ENCODE measurements at places on chromosomes 1 and 21.

DNA sequence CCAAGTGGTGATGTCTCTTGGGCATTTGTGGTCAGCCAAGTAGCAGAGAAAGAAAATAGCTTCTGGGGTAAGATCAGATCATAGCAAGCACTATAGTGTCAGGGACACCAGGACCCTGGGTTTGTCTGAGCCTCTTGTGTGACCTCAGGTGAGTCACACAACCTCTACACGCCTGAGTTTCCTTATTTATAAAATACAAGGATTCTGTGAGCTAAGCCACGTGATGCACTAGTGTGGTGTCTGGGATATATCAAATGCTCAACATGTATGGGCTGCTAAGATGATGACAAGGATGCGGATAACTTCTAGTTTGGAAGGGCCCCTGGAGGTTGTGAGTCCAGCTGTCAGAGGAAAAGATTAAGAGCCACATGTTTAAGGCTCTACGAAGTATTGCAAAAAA lies 24.5 kb upstream of the ZNF436 start:
- no peak for DNase-seq

GRCh38 chr1:164667001-164667400 lies 108.0 kb downstream of the PBX1 start:
- DNase-seq, result no peak

DNA sequence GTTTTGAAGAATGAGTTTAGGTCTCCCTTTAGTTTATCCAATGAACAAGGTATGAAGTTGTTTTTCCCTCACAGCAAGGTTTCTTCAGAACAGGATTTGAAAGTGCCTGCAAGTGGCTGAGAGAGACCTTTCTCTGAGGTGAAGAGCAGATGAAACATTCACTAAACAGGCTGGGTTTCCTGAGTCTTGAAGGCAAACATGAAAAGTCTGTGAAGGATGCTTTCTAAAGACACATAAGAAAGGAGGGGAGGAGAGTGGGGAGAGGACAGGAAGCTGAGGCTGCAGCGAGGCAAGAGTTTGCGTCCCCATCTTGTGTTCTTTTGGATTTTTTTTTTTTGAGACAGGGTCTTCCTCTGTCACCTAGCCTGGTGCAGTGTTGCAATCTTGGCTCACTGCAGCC lies 95.7 kb upstream of the SIM2 start:
- DNase-seq, result peak; percentile 11

GRCh38 chr1:185444676-185445075 lies 127.6 kb upstream of the IVNS1ABP start:
- DNase-seq, result no peak

GRCh38 chr1:118868387-118868786 lies 119.8 kb downstream of the TBX15 start:
- DNase-seq, result no peak

DNA sequence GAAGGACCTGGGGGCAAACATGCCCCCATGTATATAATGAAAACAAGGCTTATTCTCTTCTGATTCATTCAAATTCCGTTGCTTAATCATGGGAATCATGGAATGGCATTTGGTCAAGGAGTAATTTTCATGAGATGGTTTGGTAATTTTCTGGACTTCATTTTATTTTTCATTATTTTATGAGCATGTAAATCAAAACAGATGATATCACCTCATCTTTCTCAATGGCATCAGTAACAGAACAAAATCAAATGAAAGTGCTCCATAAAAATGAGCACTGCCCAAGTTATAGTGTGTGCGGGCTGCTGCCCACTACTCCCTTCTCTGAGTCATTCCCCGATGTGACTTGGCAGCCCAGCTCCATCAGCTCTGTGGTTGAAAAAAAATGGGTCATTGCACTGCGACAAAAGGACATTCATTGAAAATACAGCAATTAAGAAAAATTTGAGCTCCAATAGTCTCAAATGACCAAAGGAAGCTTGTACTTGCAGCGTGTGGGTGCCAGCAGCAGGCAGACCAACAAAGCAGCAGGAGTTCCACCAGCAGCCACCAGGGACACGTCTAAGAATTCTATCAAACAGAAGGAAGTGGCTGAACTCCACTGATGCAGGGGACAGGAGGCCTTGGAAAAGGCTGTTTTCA lies 84.3 kb upstream of the VAV3 start:
- DNase-seq, result no peak

DNA sequence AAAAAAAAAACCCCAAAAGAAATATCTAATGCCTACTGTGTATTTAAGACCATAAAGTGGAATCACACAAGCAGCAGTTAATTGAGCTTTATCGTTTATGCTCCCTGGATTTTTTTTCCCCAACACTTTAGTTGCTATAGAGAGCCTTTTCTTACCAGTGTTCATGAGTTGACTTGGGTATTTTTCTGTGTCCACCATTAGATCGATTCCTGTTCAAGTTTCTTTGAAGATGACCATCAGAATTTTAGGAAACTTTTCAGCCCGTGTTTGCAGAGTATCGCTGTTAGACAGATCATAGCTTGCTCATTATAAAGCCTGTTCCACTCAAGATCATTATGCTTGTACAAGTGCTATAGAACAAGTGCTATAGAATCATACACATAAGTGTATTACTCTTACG lies 1.5 kb downstream of the RALGPS2 start:
- no peak for DNase-seq

DNA sequence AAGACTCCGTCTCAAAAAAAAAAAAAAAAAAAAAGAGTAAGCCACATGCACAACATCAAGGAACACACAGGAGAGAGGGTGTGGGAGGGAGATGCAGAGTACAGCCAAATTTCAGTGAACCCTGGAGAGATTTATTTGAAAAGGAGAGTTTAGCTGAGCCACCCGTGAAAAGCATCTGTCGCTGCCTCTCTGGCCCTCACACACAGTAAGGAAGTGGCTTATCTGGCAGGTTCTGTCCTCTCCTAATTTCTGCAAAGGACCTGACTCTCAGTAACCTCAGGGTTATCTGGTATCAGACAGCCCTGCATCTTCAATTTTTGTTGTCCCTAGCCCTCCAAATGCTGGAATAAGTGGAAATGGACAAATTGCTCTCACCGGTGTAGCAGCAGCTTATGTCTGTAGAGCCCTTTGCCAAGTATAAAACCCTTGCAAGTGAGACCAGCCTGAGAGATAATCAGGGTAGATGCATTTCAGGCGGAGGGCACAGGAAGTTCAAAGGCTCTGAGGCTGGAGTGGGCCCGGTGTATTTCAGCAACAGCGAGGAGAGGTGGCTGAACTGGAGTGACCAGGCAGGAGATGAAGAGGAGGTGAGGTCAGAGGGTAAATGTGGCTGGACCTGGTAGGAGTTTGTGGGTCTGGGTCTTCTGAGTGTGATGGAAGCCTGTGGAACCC lies 16.7 kb upstream of the IL10RB start:
- DNase-seq, result no peak

- no peak for DNase-seq
Measured at GRCh38 chr1:24221246-24221645, 34.2 kb upstream of the IFNLR1 start.

DNA sequence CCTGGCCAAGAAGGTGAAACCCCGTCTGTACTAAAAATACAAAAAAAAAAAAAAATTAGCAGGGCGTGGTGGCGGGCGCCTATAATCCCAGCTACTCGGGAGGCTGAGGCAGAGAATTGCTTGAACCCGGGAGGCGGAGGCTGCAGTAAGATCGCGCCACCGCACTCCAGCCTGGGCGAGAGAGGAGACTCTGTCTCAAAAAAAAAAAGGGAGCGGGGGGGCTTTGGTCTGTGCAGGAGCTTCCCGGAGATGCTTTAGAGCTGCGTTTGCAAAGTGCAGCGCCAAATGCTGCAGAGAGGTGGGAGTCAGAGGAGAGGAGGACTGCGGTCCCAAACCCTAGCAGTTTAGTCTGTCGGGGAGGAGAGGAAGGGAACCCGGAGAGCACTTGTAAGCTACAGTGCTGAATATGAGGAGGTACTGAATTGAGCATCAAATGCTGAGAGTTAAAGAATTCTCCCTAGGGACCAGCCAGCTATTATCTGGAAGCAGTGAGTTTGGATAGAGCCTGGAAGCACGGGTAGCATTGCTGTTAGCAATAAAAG lies 569 bp downstream of the FALEC start:
- DNase-seq, result no peak

DNA sequence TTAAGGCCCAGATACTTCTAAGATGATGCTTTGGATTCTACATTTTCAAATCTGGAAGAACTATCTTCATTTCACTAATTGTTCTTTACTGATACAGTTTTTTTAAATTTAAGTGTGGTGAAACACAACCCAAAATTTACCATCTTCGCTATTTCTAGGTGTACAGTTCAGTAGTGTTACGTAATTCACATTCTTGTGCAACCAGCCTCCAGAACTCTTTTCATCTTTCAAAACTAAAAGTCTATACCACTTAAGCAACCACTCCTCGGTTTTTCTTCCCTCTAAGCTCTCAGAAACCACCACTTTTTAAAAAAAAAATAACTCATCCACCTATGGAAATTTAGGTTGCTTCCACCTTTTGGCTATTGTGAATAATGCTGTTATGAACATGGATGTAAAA lies 220.7 kb downstream of the PDE4B start:
- no peak for DNase-seq

GRCh38 chr1:196271212-196271947 lies 336.9 kb downstream of the KCNT2 start:
- DNase-seq, result no peak

DNA sequence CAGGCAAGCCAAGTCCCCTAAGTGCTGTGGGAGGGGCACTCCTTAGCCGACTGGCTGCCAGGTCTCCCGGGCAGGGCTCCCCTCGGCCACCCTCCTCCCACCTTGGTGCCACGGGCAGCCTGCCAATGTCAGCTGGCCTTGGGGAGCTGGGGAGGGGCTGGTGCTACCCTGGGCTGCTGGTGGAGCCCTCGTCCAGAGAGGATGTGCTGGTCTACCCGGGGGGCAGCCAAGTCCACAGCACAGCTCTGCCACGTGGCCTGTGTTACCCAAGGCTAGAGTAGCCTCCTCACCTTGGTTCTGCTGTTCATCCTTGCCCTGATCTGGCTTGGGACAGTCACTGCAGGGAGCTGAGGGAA lies 42.9 kb downstream of the CRYAA start:
- DNase-seq, result no peak

- no peak for DNase-seq
Measured at GRCh38 chr1:18316764-18317163, 164.0 kb upstream of the KLHDC7A start.

DNA sequence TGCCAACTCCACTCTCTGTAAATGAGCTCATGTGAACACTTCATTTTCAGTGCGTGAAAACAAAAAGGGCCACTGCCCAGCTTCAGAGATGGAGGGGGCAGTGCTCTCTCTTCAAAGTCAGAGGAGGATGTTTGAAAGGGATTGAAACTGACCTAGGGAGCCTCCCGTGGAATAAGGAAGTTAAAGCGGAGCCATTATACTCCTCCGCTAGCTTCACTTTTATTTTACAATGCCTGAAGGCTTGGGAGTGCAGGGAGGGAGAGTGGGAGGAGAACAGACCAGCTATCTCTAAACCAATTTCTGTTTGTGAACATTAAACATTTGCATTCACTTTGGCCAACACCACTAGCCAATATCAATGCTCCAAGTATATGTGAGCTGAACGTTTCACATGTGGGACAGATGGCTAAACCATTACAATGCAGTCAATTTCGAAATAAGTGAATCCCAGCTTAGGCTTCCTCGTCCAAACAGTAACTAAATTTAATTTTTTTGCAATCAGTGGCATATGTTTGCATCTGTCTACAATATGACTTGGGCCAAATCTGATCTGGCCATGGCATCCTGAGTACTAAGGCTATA lies 126.9 kb downstream of the ESRRG start:
- no peak for DNase-seq

DNA sequence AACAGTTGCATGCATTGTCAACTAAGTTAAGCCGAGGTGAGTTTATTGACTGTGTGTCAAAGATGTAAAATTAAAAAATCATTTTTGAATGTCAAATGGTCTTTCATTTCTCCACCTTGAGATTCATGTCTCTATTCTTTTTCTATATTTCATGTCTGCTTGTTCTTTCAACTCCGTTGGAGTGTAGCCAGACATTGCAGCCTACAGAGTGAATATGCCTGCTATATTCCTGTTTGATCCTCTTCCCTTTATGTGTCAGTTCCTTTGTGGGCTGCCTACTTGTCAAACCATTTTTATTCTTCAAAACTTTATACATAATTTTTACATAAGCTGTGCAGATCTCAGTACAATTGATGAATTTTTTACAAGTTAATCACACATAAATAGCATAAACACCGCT lies 1325.8 kb upstream of the PRMT6 start:
- DNase-seq, result no peak

GRCh38 chr1:175197531-175197930 lies 5.0 kb upstream of the KIAA0040 start:
- no peak for DNase-seq

GRCh38 chr1:65378247-65378946 lies 42.1 kb upstream of the LEPR start:
- DNase-seq, result no peak
